ENCODE measurements at places on chromosomes 3 and 15. TPM values are rescaled to one million over a fixed set of nuclear protein-coding genes. Genes with fewer than 3 reads are reported as not detected.

DNA sequence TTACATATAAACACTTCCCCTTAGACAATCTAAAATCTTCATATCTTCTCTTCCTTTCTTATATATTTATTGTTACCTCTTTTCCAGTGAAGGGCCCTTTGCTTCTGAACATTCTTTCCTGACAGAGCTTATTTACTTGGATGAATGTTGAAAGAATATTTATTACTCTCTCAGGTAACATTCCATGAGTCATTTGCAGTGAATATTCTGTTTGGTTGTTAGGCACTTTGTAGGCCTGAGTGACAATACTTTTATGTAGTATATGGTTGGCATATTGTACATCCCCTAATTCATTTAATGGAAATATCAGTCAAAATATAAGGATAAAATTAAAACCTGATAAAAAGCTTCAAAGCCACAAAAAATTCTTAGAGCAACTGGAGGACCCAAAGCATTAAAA is 260.9 kb upstream of the KCNMB2 start:
- DNase-seq, result no peak

Gene CHRNA7
- total RNA-seq, result 0.46 TPM

DNA sequence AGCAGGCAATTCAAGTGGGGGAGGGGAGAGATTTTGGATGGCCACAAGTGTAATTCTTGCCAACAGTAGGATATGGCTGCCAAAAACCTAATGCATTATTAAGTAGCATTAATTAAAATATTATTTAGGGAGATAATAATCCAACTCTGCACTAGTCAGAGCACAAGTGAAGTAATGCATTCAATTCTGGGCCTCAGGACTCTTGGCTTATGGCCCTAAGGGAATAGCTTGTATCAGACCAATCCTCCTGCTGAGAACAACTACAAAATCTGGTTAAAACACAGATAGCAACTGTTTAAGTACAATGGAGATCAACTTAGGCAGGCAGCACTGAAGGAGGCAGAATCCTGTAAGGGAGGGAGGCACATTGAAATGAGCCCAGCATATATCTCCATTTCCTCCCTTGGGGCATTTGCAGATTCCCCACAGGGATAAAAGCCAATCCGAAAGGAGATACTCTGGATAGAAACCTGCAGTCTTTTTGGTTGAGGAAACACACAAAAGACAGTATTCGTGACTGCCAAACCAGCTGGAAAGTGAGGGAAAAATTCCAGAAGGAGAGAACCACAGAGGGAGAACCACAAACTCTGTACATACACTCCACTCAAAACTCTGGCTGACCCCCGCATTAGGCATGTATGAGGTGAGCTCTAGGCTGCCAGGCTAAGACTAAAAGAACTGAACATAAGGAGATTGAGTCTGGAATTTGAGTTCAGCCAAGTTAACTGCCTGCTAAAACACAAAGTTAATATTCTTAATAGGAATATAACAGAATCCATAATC is 57.4 kb downstream of the ETFA start:
- no peak for DNase-seq

- no peak for DNase-seq
Observed at GRCh38 chr15:63019511-63020109, 22.9 kb upstream of the TPM1 start.

GRCh38 chr15:100769043-100769974 is 110.3 kb upstream of the ALDH1A3 start:
- no peak for DNase-seq

Gene DUOX1
- 0.34 TPM for total RNA-seq

DNA sequence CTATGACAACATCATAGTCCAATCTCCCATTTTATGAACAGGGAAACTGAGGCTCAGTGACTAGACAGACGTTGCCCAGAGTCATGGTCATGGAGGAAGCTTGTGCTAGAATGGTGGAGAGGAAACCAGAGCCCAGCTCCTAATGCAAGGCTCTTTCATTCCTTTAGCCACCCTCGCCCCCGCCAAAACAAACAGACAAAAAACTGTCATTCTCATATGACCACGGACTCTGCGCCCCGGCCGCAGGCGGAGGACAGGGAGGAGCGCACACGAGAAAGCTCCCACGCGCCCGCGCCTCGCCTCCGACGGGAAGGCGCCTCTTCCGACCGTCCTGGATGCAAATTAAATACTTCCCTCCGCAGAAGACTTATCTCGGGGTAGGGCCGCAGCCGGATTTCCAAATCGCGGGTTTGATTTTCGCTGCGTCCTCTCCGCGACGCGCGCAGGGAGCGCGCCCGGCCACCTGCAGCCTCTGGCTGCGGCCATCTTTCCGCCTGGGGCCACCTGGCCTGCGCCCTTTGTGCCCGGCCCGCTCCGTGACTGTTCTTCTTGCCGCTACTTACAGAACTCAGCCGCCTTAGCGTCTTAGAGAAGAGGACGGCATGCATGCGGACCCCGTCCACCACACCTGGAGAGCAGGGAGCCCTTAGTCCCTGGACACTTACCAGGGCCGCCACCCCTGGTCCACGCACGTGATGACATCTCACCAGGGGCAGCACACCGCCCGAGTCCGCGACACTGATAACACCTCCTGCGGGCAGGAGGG is 670 bp upstream of the ATP13A3 start:
- DNase-seq, result peak; percentile 55

Gene SLC9C1
- not detected for total RNA-seq

DNA sequence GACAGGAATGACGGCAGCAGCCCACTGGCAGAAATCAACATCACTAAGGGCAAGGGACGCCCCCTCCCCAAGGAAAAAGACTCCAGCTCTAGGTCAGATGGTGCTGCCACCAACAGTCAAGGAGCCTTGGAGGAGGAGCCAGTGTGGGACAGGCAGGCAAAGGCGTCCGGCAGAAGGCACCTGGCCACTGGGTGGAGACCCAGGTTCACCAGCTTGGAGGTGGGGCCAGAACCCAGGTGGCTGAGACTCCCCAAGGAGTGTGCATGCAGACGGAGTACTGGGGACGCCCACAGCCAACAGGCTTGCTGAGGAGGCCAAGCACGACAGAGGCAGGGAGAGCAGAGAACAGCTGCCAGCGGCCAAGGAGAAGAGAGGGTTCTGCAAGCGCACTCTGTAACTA is 35.2 kb downstream of the PTPN23 start:
- DNase-seq, result no peak

DNA sequence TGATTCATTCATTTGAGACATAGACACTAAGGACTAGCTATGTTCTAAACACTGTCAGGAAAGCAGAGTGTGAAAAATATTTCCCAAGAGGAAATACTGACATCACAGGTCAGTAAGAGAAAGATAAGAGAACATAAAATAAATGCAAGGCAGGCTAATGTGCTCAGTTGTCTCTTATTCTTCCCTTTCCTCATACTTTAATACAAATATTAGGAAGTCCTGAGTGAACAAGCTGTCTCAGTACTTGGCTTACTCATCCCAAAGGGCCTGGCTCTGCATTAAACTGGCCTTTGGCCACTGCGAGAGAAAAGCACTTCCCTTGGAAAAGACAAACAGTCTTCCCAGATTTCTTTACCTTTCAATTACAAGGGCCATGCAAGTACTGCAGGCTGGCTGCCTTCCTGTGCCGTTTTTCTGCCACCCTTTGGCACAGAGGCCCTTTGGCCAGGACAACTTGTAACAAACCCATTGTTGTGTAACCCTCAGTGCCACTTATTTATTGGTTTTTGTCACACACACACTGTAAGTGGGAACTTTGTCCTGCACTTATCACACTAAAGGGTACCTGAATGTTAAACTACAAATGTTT is 31.7 kb downstream of the EDC3 start:
- no peak for DNase-seq

Gene GATM
- total RNA-seq, result 3.3 TPM

DNA sequence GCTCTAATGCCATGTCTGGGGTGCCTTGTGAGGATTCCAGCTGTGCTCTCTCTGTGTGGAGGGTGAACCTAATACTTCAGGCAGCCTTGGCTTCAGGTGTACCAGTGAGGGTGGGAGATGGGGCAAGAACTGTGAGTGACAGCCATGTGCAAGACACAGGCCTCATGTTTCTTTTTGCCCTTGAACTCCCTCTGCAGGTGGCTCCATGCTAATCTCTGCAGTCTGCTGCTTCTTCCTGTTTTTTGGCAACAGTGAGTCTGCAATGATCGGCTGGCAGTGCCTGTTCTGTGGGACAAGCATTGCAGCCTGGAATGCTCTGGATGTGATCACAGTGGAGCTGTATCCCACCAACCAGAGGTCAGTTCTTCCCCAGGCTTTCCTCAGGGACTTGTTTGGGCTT is 189.3 kb downstream of the SV2B start:
- DNase-seq, result no peak

Gene CCDC33
- not detected for total RNA-seq

GRCh38 chr3:45746165-45746776 is 50.1 kb downstream of the SLC6A20 start:
- no peak for DNase-seq

DNA sequence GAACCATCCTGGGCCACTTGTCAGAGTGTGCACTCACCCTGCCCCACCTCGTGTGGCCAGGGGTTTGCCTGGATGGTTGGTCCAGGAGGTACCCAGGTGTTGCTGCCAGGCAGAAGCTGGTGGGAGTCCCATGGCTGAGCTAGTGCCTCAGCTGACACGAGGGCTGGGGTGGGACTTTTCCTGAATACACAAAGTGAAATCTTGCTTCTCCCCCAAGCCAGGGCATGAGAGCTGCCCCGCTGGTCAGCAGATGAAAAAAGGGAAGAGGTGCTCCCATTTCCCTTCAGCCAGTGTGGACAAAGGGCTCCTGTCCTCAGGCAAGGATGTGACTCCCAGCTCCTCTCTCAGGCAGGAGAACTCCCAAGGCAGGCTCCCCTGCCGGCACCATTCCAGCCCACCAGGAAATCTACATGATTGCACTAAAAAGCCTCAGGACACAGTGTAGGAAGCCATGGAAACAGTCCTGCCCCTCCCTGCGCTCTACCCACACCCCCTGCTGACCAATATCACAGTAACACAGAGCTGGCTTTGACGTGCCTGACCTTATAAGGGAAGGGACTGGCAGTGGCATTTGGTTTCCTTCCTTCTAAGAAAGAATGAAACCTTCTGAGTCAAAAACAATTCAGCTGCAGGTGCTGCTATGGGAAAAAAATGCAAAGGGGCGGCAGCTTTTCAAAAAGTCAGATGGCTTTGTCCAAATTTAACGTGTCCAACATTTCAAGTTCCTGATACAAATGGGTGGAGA is 33.9 kb downstream of the MYO5C start:
- peak; percentile 79 for DNase-seq
